ENCODE measurements at places on chromosomes 12 and 14.

GRCh38 chr12:70824511-70824910 is 96.0 kb downstream of the PTPRR start:
- no peak for DNase-seq

- DNase-seq, result no peak
These were observed 2.0 kb upstream of the BEGAIN start for GRCh38 chr14:100589071-100589759.

GRCh38 chr14:80768646-80769045 is 172.9 kb downstream of the CEP128 start:
- DNase-seq, result no peak

DNA sequence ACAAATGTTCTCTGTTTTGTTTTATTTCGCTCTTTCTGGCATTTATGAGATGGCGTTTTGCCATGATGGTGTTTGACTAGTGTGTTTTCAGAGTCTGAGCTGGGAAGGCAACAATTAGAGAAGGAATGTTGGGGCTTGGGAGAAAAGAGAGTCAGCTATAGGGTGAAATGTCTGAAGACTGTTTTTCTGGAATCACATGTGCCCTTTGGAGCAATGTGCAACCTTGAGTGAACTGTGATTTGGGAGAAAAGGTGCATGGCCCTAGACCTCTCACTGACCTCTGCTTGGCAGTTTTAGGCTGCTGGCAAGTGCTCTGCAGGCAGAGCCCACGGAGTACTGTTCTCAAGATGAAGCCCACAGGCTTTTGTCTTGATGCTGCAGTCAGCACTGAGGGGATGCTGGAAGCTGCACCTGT is 379.9 kb upstream of the PDE3A start:
- DNase-seq, result no peak

GRCh38 chr14:31505411-31505810 is 17.6 kb upstream of the GPR33 start:
- peak; percentile 4 for DNase-seq

DNA sequence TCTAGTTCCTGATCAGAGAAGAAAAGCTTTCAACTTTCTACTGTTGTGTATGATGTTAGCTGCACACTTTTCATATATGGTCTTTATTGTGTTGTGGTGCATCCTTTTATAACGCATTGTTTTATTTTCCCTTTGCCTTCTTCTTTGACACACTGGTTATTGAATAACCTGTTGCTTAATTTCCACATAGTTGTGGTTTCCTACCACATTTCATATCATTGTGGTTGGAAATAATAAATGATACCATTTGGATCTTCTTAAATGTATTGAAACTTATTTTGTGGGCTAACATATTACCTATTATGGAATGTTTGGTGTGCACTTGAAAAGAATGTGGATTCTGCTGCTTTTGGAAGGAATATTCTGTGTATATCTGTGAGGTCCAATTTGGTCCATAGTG is 64.9 kb downstream of the GPHN start:
- DNase-seq, result no peak

GRCh38 chr14:28381656-28382055 is 384.9 kb upstream of the FOXG1 start:
- no peak for DNase-seq

- DNase-seq, result no peak
These were observed 74.6 kb downstream of the MED13L start for GRCh38 chr12:116202940-116203339.

GRCh38 chr14:30754778-30755177 is 119.6 kb upstream of the COCH start:
- DNase-seq, result no peak
